CD14-positive monocyte (primary cell): ENCODE measurements at places on chromosomes 1 and 21. TPM values are rescaled to one million over a fixed set of nuclear protein-coding genes. Genes with fewer than 3 reads are reported as not detected.

DNA sequence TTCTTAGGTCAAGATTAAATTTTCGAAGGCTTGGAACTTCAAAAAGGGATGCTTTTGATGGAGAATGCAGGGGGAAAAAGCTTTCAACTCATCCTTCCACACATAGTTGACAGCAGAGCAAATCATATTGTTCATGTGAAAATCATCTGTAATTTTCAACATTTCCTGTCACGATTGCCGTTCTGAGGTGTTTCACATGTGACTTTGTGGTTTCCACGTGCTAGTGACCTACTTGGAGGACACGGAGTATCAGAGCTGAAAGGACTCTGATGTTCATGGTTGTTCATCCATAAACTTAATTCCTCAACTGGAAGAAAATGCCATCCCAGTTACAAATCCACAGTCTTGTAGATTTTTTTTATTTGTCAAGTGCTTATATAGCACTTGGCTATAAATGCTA, 79.1 kb downstream of the ZP4 start:
- DNase-seq: no peak

DNA sequence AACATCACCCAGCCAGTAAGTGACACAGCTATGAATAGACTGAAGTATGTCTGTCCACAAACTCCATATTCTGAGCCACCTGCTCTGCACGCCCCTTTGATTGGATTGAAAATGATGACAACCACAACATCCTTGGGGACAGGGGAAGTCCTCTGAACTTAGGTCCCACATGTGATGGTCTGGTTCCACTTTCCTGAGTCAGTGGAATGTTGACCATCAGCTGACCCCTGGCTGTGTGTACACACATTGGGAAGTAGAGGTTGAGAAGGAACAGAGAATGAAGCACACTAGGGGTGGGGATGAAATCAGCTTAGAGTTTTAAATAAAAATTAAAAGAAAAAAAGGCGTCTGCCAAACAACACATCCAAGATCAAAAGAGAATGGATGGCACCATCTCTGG, 8.0 kb upstream of the DISP3 start:
- DNase-seq: no peak

- peak; percentile 55 for DNase-seq
Measured at GRCh38 chr1:28392027-28392652, 22.6 kb downstream of the PHACTR4 start.

GRCh38 chr1:226370144-226370923, 37.6 kb downstream of the PARP1 start:
- DNase-seq: no peak

Gene ZNF695
- not detected for polyA plus RNA-seq
